ENCODE measurements at places on chromosomes 7 and 10. TPM values are rescaled to one million over a fixed set of nuclear protein-coding genes. Genes with fewer than 3 reads are reported as not detected.

Gene CNTNAP2
- total RNA-seq = not detected

Gene C10orf53
- not detected for total RNA-seq

Gene ELFN1
- total RNA-seq = 0.35 TPM

Gene LRIT1
- not detected for total RNA-seq

Gene TLX1
- total RNA-seq = not detected

Data from A549 treated with RU486 at 1 μM for 4 hours (cell line).